ENCODE measurements at places on chromosomes 16 and 17.

DNA sequence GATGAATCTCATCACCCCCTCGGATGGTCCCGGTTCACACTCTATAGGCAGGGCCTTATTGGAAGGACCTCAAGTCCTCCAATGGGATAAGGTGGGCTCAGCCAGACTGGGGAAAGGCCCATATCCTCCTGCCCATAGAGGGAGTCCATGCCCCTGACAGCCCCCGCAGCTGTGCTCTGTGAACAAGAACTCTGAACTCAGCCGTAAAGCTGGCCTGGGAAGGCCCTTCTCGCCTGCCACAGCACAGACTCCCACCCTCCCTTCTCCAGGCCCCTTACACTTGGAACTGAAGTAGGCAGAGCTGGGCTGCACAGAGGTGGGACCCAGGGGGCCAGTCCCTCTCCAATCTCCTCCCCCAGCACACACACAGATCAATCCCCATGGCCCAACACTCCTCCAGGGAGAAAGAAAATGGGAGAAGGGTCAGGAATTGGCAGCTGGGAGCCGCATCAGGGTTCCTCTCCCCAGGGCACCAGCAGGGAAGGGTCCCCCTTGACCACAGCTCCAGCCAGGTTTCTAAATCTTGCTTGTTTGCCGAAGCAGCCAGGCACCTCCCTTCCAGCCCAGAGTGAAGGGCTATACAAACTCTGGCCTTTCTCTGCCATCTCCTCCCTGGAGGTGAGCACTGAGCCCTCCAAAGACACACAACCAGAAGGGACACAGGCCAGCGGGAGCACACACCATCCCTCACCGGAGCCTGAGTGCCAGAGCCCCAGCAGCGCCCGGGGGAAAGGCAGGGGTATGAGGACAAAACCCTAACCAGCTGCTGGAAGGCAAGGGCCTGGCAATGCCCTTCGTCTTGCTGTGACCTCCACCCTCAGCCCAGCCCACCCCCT lies 454.1 kb downstream of the SOX9 start:
- DNase-seq: no peak

DNA sequence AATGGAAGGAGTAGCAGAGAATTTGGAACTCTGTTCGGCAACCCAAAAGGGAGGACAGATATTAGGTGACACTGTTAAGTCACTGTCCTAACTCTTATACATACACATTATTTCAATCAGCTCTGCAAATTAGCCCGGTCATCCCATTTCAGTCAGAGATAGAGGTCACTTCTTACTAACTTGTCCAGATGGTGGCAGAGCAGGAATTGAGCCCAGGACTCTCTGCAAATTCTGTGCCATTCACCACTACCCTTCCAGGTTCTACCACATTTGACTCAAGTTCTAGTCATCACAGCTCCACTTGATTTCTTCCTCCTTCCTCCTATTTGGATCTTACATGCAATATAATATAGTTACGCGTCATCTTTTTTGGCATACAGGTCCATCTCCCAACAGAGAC lies 35.9 kb upstream of the NUDT7 start:
- no peak for DNase-seq

DNA sequence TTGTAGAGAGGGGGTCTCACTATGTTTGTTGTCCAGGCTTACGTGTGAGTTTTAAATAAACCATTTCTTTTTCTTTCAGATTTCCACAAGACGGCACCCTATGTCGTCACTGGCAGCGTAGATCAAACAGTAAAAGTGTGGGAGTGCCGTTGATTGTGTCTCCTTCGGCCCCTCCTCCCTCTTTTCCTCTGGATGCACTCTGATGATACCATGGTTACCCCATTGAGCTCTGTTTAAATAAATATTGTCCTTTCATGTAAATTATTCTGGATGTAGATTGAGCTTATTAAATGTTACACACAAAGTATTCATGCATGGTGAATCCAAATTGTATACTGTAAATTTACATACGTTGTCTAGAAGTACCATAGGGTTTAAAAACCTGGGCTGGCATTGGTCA lies 29.9 kb downstream of the CLUH start:
- no peak for DNase-seq

DNA sequence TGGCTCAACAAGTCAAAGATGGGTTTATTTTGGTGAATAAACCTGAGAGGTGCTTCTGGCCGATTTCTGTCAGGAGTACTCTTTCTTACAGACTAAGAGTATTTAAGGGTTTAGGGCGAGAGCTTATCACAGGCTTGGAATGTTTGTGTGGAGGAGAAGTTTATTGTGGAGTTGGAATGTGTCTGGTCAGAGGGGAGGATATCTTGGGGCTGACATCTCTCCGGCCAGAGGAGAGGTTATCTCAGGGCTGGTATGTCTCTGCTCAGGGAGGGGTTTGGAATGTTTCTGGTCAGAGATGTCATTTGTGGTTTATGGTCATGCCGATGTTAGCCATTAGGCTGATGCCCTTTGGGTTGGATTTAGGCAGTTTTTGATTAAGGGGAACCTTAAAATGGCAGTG lies 236.4 kb upstream of the EEF2KMT start:
- no peak for DNase-seq

DNA sequence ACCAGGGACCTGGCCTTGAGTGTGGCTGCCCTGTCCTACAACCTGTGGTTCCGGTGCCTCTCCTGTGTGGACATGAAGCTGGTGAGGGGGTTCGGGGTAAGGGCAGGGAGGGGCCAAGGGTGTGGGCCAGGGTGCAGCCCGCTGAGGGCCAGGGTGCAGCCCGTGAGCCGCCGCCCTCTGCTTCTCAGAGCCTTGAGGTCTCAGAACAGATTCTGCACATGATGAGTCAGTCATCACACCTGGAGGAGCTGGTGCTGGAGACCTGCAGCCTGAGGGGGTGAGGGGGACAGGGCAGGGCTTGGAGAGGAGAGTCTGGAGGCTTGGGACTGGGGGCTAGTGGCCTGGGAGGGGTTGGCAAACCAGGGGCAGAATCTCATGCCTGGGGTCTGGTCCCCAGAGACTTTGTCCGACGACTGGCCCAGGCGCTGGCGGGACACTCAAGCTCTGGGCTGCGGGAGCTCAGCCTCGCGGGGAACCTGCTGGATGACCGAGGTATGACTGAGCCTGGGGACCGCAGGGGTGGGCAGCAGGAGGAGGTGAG lies 2.2 kb downstream of the CARMIL2 start:
- no peak for DNase-seq

- DNase-seq: no peak
Measured at GRCh38 chr17:70099884-70100283, 24.9 kb downstream of the KCNJ16 start.

GRCh38 chr17:17153071-17153470 lies 53.1 kb downstream of the PLD6 start:
- no peak for DNase-seq

DNA sequence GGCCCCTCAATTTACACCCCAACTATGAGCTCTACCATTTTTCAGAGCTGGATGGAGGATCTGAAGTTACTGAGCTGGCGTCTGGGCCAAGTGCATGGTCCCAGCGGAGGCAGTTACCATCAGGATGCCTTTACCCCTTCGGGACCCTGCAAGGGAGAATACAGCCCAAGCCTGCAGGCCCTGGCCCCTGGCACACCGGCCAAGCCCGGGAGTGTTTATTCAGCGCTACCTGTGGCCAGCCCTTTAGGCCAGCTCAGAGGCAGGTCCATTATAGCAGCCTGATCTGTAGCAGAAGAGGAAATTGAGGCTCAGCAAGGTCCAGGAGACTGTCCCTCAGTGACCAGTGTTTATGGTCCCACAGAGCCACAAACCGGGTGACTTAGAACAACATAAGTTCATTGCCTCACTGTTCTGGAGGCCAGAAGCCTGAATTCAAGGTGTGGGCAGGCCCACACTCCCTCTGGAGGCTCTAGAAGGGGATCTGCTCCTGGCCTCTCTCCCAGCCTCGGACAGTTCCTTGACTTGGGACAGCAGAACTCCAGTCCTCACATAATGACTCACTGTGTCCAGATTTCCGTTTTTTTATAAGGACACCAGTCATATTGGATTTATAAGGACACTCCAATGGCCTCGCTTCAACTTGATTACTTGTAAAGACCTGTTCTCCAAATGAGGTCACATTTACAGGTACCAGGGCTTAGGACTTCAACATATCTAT lies 8.8 kb downstream of the SEC14L5 start:
- DNase-seq: no peak

- DNase-seq: no peak
Measured at GRCh38 chr16:49200223-49200820, 81.3 kb downstream of the CBLN1 start.

All from fibroblast of villous mesenchyme (primary cell).